ENCODE measurements at places on chromosomes 13 and 19. TPM values are rescaled to one million over a fixed set of nuclear protein-coding genes. Genes with fewer than 3 reads are reported as not detected.

DNA sequence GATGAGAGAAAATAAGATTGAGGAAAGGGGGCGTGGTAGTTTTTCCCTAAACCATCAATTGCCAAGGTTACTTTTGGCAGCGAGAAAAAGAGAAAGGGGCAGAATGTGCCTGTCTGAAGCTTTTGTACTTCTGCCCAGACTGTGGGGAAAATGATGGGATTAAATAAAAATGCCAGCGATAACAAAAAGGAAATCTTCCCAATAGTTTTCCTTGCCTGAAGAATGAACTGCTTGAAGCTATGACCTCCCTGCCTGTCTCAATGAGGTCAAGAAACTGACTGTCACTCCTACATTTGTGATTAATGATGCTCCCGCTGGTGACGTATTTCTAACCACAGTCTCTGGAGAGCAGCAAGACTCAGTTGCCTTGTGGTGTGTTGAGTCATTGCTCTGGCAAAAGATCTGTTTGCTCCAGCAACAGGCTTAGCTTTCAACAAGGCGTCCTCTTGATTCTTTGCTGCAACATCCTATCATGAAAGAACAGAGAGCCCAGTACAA lies 1051.5 kb downstream of the DIAPH3 start:
- DNase-seq = no peak

DAND5 gene
- polyA plus RNA-seq = 0.22 TPM

DNA sequence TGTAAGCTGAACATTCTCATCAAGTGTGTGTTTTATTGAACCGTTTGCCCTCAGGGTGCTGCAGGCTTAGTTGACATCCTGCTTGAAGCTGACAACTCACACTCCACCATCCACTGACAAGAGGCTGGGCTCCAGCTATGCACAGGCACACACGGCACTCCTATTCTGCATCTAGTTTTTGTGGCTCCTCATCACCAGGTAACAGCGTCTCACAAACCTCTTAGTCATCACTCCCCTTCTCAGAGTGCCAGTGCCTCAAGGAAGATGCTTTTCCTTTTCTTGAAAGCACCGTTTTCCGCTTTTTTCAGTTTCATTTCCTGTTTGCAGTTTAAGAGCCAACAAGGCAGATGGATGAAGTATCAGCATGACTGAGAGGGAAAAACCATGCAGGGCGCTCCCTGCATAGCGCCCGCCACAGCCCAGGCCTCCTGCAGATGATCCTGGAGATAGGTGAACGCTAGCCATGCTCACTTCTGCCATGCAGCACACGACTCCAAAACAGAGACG lies 491.2 kb downstream of the COG6 start:
- DNase-seq = no peak

- no peak for DNase-seq
Measured at GRCh38 chr13:40109351-40109844, 453.9 kb downstream of the COG6 start.

NCAN gene
- 0.13 TPM for polyA plus RNA-seq

Data from renal pelvis (tissue), 12 donors.